ENCODE measurements at places on chromosomes 12 and 14.

- DNase-seq, result no peak
These were observed 209.8 kb downstream of the PELI2 start for GRCh38 chr14:56328021-56328420.

GRCh38 chr12:5160827-5161226 is 117.1 kb downstream of the KCNA5 start:
- DNase-seq, result no peak

GRCh38 chr12:11136075-11136474 is 1.6 kb upstream of the TAS2R30 start:
- no peak for DNase-seq

GRCh38 chr14:23379366-23380196 is 2.7 kb downstream of the CMTM5 start:
- no peak for DNase-seq

DNA sequence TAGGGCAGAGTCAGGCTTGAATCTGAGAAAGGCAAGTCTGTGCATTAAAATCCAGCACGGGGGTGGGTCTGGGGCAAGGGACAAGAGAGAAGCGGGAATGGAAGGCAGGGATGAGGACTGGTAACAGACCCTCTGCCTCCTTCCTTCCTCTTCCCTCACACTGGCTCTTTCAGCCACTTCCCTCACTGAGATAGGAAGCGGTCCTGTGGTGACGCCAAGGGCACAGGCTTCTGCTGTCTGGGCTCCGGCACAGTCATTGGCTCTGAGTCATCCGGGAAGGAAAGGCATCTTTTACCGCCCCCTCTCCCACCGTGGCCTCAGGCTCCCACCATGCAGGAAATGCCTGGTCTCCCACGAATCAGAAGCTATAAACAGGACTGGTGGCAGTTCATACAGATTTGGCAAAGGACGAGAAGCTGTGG is 70.2 kb downstream of the ETV6 start:
- DNase-seq, result no peak

DNA sequence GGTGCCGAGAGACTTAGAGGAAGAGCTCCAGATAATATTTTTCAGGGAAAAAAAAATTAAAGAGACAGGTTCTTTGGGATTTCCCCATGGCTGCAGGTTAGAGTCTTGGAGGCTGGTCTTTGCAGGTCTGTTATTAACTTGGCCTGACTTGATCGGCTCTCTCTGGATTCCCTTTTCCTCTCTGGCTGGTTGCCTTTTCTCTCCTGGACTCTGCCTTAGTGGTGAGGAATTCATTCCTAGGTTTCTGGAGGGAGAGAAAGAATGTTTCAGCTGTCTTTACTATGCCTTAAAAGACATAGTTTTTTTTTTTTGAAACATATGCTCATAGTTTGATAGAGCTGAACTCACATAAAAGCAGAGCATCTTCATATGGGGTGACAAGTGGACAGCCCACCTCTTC is 336.3 kb downstream of the BMP4 start:
- DNase-seq, result no peak

DNA sequence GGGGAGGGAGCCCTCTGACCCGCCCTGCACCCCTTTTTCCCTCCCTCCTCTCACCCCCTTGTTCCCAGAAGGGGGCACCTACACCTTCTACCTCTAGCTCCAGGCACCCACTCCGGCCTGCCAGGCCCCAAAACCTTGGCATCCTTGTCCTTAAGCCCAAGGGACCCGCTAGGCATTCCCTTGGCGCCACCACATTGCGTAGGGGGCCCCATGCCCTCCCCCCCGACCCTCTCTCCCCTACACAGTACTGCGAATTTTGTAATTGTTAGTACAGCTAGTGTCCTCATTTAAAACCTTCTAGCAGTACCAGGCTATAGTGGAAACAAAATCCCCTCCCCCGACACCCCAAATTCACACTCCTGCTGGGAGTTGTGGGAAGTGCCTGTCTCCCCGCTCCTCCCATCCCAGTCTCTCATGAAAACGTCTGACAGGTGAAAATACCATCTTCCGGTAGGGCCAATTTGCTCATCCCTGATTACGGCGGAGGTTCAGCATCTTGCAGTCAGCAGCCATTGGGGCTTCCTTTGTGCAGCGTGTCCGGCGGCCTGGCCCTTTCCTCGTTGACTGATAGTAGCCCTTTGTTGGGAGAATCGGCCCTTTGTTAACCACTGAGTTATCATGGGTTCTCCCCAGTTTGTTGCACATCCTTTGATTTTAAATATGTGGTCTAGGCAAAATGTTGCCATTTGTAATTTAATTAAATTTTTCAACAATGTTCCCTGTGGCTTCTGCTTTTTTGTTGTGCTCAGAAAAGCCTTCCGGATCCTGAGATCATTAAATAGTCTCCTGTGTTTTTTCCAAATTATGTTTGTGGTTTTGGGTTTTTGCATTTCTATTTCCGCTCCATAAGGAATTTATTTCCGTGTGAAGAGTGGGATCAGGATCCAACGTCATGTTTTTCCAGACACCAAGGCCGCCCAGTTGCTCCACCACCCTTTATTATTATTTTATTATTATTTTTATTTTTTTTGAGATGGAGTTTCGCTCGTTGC is 7.9 kb upstream of the CEP170B start:
- no peak for DNase-seq

GRCh38 chr12:38138225-38139221 is 178.1 kb upstream of the ALG10B start:
- DNase-seq, result peak; percentile 48

DNA sequence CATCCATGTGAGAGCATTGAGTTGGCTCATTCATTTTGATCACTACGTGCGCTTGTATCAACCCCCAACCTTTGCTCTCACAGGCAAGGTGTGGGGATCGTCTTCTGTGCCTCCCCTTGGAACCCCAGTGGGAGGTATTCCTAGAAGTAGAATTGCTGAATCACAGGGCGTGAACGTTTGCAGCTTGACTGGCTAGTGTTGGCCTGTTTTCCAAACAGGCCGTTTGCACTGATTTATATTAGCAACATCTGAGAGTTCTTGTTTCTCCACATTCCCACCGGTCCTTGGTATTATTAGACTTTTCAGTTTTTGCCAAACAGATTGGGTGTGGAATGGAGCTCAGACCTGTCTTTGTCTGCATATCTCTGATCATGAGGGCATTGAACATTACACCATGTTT is 288.6 kb upstream of the PWP1 start:
- no peak for DNase-seq
